ENCODE measurements at places on chromosomes 12 and 14.

GRCh38 chr12:52208424-52209165, 16.8 kb upstream of the KRT80 start:
- DNase-seq = no peak

DNA sequence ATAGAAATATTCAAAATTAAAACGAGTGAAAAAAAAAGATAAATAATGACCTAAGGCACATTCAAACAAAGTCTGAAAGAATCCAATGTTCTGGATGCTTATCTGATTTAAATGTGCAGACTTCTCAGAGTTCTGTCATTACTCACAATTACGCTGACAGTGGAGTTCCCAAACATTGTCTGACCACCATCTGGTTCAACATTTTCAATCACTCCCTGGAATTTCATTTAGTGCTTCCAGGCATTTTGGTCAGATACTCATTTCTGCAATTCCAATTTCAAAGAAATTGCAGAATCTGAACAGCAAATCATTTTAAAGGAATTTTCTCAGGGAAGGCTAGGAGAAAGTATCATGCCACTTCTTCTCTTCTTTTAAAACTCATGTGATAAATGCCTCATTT, 398.2 kb upstream of the PDE3A start:
- no peak for DNase-seq

- DNase-seq = no peak
Observed at GRCh38 chr12:131753757-131754156, 42.9 kb downstream of the SFSWAP start.

DNA sequence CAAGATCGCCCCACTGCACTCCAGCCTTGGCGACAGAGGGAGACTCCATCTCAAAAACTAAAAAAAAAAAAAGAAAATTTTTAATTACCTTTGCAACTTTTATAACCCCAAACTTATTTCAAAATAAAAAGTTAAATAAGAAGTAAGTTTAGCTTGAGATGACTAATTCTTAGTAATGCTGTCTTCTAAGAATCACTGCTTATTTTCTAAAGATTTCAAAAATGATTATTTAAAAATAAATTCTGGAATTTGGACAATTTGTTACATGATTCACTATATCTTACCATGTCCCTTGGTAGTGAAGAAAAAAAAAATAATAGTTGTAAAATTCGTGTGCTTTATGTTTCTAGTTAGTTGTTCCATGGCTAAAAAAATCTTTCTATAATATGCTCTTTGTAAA, 11.6 kb upstream of the HECTD1 start:
- DNase-seq = no peak

- no peak for DNase-seq
Observed at GRCh38 chr14:69483765-69484443, 624 bp upstream of the PLEKHD1 start.
